GF-D8 (cell line): ENCODE measurements at places on chromosomes 1 and 21.

GRCh38 chr1:3534803-3535637 lies 76.3 kb downstream of the MEGF6 start:
- no peak for DNase-seq

DNA sequence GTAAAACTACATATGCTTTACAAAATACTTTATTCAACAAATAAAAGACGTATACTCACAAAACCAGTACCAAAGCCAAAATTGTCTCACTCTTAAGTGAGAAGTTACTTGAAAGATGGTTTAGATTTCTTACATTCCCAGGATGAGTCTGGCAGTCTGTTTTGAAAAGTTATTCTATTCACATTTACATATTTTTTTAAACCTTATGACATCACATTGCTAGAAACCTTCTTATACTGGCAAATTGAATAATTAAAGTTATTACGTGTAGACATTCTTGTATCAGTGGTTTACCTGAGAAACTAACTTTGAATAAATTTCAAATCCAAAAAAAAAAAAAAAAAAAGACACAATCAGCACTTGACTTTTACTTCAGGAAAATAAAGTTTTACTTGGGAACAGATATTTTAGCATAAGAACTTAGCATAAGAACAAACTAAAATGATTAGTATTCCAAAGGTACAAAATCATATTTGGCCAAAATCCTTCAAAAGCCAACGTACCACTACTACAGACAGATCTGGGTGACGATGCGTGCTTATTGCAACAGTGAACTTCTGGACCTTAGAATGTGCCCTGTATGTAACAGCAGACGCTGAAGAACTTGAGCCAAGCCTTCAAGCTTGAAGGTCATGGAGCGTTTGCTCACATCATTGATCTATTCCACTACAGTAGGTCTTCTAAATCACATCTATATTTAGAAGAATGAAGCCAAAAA lies 2.5 kb downstream of the CDC42BPA start:
- no peak for DNase-seq

DNA sequence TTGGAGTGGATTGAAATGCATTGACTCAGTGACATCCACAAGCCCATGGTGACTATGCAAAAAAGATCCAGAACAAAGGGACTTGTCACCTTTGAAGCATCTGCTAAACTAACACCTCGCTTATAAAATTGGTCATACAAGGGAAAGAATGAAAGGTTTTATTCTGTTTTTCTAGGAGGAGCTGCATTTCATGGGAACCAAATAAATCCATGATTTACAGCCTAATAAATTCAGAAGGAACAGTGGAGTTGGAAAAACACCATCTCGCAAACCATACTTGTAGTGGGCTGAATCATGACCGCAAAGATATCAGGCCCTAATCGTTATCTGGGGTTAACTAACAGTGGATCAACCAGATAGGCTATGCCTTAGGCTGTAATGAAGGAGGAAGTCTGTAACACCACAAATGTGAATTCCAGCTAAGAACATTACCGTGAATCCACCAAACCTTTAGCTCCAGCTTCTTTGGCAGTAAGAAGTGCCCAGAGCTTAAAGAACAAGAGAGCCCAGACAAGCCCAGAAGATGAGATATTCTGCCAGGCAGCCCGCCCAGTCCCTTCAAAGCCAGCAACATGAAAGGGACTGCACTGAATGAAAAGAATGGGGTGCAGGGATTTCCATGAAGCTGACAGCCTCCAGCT lies 27.4 kb downstream of the RSPH1 start:
- peak; percentile 21 for DNase-seq

- no peak for DNase-seq
Measured at GRCh38 chr1:180266275-180267210, 36.5 kb downstream of the LHX4 start.

DNA sequence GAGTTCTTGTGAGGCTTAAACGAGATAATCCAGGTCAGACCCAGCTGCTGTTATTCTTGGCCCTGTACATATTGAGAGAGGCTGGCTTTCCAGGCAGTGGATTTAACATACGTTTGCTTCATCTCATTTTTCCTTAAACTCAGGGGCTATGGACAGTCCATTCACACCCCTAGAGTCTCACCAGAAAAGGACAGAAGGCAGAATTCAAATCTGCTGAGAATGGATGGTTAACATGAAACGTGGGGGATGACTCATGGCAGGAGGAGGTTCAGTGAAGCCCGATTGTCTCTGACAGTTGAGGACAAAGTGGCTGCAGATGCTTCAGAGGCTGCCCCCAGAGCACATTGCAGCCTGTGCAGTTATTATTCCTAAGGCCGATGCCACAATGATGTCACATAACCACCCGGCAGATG lies 39.5 kb downstream of the TGFB2 start:
- DNase-seq: no peak
